Liver (tissue), 10 donors: ENCODE measurements at places on chromosomes 2 and 18. TPM values are rescaled to one million over a fixed set of nuclear protein-coding genes. Genes with fewer than 3 reads are reported as not detected.

Gene CCDC85A
- 0.05 TPM for total RNA-seq

Gene STARD6
- not detected for total RNA-seq

Gene APLF
- 1.4 TPM for total RNA-seq

Gene ABCG8
- 81.2 TPM for total RNA-seq

Gene CENPA
- total RNA-seq = 14.4 TPM

Gene ALPP
- total RNA-seq = not detected

Gene ERMN
- not detected for total RNA-seq

Gene FBXO15
- 0.47 TPM for total RNA-seq

Gene HRH4
- 0.19 TPM for total RNA-seq

Gene ZRANB3
- total RNA-seq = 7.2 TPM

Gene DSG2
- total RNA-seq = 11.6 TPM

Gene LIPG
- 150 TPM for total RNA-seq

DNA sequence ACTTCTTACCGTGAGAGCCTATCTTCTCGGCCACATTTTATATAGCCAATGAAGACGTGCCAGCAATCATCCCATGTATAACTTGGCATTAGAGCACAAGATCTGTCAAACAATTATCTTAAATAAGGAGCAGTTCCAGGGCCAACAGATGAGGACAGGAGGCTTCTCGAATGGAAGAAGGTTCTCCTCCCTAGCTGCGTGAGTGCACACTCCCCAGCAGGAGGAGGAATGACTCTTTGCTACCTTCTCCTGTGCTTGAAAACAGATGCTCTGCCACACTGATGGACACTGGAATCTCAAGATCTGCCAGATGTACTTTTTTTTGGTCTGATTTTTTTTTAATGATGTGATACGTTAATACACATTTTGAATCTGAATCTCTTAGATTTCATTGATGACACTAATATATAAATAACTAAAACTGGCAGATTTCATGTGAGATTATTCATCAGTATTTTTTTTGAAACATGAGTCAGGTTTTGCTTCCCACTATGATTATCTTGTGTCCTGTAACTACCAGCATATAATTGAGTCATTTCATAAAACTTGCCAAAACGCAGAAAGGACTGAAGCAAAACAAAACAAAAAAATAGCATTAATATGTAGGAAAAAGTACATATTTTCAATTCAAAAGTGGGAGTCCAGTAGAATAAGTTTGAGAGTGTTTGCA lies 626 bp upstream of the VIT start:
- H3K4me3 ChIP-seq = no peak overlapping the region
- H3K36me3 ChIP-seq = no peaks in the 10 kb centered on the region
- H3K4me1 ChIP-seq = no peaks in the 10 kb centered on the region
- no peak overlapping the region for H3K27ac ChIP-seq
- no peak for DNase-seq
- no peaks in the 10 kb centered on the region for H3K27me3 ChIP-seq

DNA sequence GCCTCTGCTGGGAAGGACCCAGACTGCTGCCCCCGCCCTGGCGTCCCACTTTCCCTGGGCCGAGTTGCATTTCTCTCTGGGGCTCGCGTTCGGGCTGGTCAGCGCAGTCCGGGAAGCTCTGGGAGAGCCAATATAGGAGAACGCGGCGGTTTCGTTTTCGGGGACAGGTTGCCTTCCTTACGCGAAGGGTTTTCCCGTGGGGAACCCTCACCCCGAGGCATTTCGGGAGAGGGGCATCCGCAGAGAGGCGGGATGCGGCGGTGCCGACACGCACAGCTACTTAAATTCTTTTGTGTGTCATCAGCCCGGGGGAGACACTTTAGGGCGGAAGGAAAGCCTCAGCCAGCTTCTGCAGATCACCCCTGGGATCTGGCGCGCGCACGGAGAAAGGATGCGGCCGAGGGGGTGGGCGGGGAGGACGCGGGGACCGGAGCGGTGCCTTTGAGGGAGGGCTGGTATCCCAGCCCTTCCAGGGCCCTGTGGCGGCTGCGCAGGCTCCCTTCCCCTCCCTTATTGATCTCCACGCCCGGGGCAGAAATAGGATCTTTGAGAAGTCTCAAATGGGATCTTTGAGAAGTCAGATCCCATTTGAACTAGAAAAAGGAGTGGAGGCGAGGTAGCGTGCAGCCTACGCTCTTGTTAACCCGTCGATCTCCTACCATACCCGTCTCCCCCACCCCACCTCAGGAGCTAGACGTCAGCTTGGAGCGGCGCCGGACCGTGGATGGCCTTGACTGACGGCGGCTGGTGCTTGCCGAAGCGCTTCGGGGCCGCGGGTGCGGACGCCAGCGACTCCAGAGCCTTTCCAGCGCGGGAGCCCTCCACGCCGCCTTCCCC lies 1.2 kb downstream of the GATA6 start:
- peak; percentile 48 for DNase-seq

GRCh38 chr2:44143701-44144100 lies 25.0 kb upstream of the PPM1B start:
- H3K36me3 ChIP-seq = no peaks in the 10 kb centered on the region
- no peaks in the 10 kb centered on the region for H3K27me3 ChIP-seq
- no peak for DNase-seq
- no peak overlapping the region for H3K4me3 ChIP-seq
- no peak overlapping the region for H3K27ac ChIP-seq

DNA sequence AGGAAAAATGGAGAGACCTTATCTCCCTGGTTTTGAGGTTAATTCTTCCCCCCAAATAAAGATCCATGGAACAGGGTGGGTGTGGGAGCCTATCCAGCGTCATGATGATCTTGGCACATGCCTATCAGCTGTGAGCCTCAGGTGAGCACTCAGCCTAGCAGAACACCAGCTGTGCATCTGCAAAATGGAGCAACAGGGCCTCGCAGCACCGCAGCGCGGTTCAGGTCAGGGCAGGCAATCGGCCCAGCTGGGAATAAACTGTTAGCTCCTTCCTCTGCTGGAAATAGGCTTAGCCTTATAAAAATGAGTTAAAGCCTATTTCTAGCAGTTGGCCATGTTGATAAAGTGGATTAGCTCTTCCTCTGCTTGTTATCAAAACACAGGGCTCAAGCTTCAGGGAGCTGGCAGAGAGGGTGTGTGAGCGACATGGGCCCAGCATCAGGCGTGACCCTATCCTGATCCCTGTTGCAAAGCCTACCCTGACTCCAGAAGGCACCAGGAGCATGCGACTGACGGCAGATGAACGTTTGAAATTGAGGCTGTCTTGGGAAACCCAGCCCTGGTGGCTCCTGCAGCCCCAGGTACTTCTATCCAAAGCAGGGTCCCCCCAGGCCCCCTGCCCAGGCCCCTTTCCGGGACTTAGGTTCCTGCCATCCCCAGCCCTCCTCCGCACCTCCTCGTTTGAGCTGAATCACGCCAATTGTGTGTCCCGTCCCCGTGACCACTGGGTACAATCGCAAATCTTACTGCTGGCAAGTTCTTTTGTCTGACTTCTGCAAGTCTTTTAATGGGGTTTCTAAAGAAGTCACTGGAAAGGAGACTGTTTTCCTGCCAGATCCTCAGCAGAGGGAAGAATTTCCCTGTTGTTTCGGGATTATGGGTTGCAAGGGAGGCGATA lies 35.4 kb downstream of the ARHGEF4 start:
- H3K36me3 ChIP-seq = no peaks in the 10 kb centered on the region
- no peak overlapping the region for H3K27ac ChIP-seq
- no peak overlapping the region for H3K4me3 ChIP-seq
- H3K4me1 ChIP-seq = no peaks in the 10 kb centered on the region
- H3K27me3 ChIP-seq = no peaks in the 10 kb centered on the region

DNA sequence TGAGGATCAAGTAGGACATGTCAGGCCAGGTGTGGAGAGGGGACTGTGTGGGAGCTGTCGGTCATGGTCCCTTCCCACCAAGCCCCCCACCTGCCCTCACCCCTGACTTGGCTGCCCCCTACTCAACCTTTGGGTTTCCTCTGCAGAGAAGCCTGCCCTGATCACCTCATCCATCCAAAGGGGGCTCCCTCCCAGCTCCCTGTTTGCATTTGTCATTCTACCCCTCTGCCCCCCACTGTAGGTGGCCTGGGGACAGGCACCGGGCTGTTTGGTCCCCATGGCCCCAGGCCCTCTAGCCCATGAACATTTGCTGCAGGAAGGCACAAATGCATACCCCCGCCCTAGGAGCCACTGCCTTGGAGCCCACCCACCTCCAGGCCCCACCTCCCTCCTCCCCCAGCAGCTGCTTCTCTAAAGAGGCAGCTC lies 115.0 kb downstream of the SMAD7 start:
- H3K27ac ChIP-seq = no peak overlapping the region
- H3K4me3 ChIP-seq = no peak overlapping the region
- H3K36me3 ChIP-seq = no peaks in the 10 kb centered on the region
- H3K4me1 ChIP-seq = no peaks in the 10 kb centered on the region

DNA sequence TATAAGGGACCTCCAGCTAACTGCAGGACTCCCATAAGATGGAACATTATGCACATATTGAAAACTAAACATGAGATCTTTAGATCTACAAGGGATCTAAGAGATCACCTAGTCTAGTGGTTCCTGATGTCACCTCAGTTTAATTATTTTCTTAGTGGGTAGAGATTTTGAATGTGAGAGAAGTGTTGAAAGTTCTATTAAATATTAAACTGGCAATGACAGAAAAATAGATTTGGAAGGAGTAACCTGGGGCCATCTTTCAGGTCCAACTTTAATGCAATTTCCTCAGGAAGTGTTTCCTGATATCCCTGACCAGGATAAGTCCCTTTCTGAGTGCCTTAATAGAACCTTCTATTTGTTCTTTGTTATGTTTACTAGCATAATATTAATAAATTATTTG lies 29.1 kb upstream of the CPS1 start:
- H3K4me3 ChIP-seq = no peak overlapping the region
- no peaks in the 10 kb centered on the region for H3K36me3 ChIP-seq
- DNase-seq = no peak
- no peaks in the 10 kb centered on the region for H3K27me3 ChIP-seq

DNA sequence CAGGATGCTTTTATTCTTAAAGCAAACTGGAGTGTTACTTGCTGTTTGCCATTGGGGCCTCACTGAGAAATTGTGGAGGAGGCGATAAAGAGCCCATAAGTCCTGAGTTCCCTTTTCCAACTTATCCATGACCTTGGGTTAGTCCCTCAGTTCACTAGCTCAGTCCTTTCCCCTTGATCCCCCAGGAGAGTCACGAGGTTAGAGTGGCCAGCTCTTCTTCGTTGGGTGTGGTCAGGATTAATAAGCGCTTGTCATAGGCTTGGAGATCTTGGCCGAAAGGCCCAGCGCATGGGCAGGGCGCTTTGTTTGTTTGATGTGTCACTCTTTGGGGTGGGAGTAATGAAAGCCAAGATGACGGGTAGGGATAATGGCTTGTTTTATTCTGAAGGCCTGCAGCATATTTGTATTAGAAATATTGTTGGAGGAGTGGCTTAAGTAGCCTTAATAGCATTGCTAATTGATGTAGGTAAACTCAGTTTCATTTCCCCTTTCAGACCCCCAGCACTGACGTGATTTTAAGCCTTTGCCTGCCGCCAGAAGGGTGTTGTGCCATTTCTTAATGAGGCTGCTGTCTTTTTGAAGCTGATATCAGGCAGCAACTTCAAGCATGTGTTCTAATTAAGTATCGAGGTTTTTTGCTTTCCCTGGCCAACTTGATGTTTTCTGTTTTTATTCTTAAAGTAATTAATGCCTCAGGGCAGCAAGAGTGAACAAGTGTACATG lies 15.7 kb downstream of the GRHL1 start:
- no peak overlapping the region for H3K27ac ChIP-seq
- peaks cover 33% of the 10 kb centered on the region for H3K36me3 ChIP-seq
- H3K4me1 ChIP-seq = no peaks in the 10 kb centered on the region
- no peak overlapping the region for H3K4me3 ChIP-seq

DNA sequence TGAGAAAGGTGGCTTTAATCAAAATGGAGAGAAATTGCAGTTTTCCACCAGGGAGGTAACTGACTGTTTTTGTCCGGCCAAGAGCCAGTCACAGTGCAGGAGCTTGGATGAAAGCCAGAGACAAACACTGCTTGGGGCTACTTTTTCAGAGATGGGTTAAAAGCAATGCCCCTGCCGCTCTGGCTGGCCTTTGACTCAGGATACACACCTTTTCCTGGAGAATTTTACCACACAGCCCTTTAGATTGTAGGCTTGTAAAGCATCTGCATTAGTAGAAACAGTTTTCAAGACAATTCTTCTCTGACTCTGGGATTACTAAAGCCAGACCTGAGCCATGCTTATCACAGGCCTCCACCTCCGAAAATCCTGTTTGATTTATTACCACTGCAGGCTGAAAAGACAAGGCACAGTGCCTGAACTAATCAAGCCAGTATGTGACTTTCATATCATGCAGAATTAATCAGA lies 79.7 kb downstream of the CCBE1 start:
- H3K4me3 ChIP-seq = no peak overlapping the region
- H3K4me1 ChIP-seq = no peaks in the 10 kb centered on the region
- no peak overlapping the region for H3K27ac ChIP-seq
- no peak for DNase-seq

DNA sequence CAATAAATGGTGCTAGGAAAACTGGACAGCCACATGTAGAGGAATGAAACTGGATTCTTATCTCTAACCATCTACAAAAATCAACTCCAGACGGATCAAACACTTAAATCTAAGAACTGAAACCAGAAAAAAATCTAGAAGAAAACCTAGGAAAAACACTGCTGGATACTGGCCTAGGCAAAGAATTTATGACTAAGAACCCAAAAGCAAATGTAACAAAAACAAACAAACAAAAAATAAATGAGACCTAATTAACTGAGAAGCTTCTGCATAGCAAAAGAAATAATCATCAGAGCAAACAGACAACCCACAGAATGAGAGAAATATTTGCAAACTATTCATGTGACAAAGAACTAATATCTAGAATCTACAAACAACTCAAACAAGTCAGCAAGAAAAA lies 314.0 kb upstream of the REV1 start:
- no peak for DNase-seq
- no peak overlapping the region for H3K4me3 ChIP-seq
- no peaks in the 10 kb centered on the region for H3K27me3 ChIP-seq
- H3K36me3 ChIP-seq = no peaks in the 10 kb centered on the region
- no peak overlapping the region for H3K27ac ChIP-seq
- no peaks in the 10 kb centered on the region for H3K4me1 ChIP-seq

GRCh38 chr2:172843266-172843582 lies 107.6 kb downstream of the RAPGEF4 start:
- no peaks in the 10 kb centered on the region for H3K36me3 ChIP-seq
- no peak overlapping the region for H3K4me3 ChIP-seq
- no peaks in the 10 kb centered on the region for H3K4me1 ChIP-seq
- H3K27ac ChIP-seq = no peak overlapping the region

- no peaks in the 10 kb centered on the region for H3K4me1 ChIP-seq
- DNase-seq = no peak
- no peaks in the 10 kb centered on the region for H3K27me3 ChIP-seq
- H3K4me3 ChIP-seq = no peak overlapping the region
These were observed 4.8 kb downstream of the TNFRSF11A start for GRCh38 chr18:62329691-62330454.

- H3K4me3 ChIP-seq = no peak overlapping the region
- no peaks in the 10 kb centered on the region for H3K4me1 ChIP-seq
- no peaks in the 10 kb centered on the region for H3K36me3 ChIP-seq
- no peak overlapping the region for H3K27ac ChIP-seq
These were observed 195.7 kb upstream of the VWC2L start for GRCh38 chr2:214215107-214215506.

GRCh38 chr2:158115202-158115767 lies 13.6 kb downstream of the UPP2 start:
- H3K27me3 ChIP-seq = no peaks in the 10 kb centered on the region
- no peaks in the 10 kb centered on the region for H3K36me3 ChIP-seq
- H3K4me1 ChIP-seq = no peaks in the 10 kb centered on the region
- H3K4me3 ChIP-seq = no peak overlapping the region
- no peak for DNase-seq
- H3K27ac ChIP-seq = no peak overlapping the region

- H3K27me3 ChIP-seq = no peaks in the 10 kb centered on the region
- no peak overlapping the region for H3K27ac ChIP-seq
- DNase-seq = peak; percentile 83
- H3K4me3 ChIP-seq = no peak overlapping the region
These were observed 73.1 kb downstream of the CACNB4 start for GRCh38 chr2:152025678-152026287.
